Karpas-422 (cell line): ENCODE measurements at places on chromosomes 11 and 22.

DNA sequence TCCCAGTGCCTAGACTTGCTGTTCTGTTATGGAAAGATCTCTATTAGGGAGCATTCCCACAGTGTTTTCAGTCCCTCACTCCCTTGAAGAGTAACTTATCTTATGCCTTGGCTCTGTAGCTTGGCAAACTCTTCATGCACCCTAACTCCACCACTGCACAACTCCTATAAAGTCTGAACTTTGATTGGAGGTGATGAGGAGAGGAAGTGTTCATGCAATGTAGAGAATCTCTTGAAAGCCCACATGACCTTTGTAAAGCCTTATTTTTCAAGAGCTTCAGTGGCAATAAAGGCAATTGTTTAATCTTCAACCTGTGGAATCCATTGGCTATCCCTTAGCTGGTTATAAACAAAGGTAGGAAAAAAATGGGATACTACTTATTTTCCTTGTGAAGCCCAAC, 176.2 kb downstream of the ETS1 start:
- no peaks in the 10 kb centered on the region for H3K36me3 ChIP-seq
- H3K27ac ChIP-seq, result no peak overlapping the region
- H3K27me3 ChIP-seq, result no peaks in the 10 kb centered on the region
- no peak overlapping the region for H3K4me3 ChIP-seq
- no peak for DNase-seq

DNA sequence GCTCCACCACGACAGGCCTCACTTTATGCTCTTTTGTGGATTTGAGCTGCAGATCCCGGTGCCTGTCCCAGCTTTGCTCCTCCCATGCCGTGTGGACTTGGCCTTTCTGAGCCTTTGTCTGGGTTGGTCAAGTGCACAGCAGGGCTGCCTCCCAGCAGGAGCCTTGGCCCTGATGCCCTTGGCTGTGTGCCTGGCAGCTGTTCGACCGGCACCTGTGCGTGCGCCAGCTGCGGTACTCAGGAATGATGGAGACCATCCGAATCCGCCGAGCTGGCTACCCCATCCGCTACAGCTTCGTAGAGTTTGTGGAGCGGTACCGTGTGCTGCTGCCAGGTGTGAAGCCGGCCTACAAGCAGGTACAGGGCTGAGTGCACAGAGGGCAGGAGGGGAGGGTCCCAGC, 46.5 kb downstream of the MYO7A start:
- no peaks in the 10 kb centered on the region for H3K27me3 ChIP-seq
- H3K36me3 ChIP-seq, result no peaks in the 10 kb centered on the region
- H3K4me3 ChIP-seq, result no peak overlapping the region
- no peak overlapping the region for H3K27ac ChIP-seq
- no peak for DNase-seq

GRCh38 chr11:94521684-94522083, 9.4 kb downstream of the C11orf97 start:
- H3K4me3 ChIP-seq, result no peak overlapping the region
- DNase-seq, result peak; percentile 69
- no peaks in the 10 kb centered on the region for H3K4me1 ChIP-seq
- H3K27ac ChIP-seq, result no peak overlapping the region

DNA sequence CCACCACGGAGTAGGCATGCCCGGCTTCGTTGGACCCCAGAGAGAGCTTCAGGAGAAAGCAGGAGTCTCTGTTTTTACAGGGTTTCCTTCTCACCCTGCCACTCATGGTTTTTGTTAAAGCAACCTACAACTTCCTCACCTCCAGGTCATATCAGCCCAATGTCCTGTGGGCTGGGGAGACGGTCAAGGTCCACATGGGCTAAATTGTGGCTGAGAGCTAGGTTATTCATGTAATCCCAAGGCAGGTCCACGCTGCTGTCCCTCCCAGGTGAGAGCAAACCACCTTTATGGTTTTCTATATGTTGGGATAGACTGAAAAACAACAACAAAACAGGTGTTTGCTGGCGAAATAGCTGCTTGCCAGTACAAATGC, 19.5 kb downstream of the TSPAN32 start:
- H3K27ac ChIP-seq, result no peak overlapping the region
- no peak for DNase-seq
- no peaks in the 10 kb centered on the region for H3K27me3 ChIP-seq
- H3K36me3 ChIP-seq, result no peaks in the 10 kb centered on the region
